ENCODE measurements at places on chromosomes 16 and 17.

DNA sequence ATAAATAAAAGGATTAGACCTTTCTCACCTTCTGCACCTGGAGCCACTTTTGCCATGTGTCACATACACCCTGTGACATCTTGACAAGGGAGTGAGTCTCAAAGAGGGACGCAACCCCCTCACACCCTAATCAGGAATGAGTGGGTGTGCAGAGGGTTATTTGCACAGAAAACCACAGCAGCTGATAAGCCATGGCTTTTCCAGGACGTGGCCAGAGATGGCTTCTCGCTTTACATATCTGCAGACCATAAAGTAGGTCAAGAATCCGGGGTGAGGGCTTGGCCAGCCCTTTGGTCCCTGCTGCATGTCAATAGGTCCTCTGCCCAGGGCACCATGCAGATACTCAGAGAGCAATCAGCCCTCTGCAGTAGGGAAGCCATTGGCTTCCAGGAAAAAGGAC, 2.4 kb upstream of the CD300LF start:
- no peak for DNase-seq

DNA sequence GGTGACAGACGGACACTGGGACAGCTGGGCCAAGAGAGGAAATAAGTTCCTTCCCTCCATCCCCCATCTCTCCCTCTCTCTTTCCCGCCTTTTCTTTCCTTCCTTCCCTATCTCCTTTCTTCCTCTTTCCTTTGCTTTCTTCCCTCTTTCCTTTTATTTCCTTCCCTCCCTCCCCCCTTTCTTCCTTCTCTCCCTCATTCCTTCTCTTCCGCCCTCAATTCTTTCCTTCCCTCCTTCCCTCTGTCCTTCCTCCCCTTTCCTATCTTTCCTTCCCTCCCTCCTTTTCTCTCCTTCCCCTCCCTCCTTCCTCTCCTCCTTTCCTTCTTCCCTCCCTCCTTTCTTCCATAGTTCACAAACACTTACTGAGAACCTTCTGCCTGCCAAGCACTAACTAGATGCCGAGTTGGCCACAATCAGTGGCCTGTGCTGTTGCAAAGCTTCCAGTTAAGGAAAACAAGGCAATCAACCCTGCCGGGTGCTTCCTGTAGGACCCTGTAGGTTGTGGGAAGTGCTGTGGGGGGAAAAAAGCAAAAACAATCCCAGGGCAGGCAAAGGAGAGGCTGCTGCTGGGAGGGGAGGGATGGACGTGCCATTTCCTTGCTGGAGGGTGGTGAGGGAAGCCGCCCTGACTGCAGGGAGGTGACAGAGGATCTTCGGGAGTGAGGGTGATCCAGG, 31.7 kb downstream of the ABCC6 start:
- DNase-seq = no peak

DNA sequence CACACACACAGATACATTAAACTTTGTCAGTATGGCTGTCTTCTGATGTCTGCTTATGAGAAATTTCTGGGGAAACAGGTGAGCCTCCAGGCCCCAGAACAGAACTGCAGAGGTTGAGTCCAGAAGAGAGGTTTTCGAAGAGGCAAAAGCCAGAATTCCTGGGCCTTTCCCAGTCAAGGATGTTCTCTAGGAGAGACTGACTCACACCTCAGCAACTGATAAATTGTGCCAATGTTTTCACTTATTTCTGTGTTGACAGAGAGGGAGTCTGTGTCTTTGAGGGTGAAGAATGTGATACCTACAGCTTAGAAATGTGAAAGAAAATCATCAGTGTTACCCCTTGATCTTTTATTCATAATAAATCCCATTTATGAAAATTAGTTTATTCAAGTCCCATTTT, 30.3 kb downstream of the LDHD start:
- no peak for DNase-seq

GRCh38 chr17:57442914-57443571, 186.7 kb downstream of the MSI2 start:
- no peak for DNase-seq

- DNase-seq = no peak
Measured at GRCh38 chr16:21620592-21620991, 21.2 kb downstream of the METTL9 start.

DNA sequence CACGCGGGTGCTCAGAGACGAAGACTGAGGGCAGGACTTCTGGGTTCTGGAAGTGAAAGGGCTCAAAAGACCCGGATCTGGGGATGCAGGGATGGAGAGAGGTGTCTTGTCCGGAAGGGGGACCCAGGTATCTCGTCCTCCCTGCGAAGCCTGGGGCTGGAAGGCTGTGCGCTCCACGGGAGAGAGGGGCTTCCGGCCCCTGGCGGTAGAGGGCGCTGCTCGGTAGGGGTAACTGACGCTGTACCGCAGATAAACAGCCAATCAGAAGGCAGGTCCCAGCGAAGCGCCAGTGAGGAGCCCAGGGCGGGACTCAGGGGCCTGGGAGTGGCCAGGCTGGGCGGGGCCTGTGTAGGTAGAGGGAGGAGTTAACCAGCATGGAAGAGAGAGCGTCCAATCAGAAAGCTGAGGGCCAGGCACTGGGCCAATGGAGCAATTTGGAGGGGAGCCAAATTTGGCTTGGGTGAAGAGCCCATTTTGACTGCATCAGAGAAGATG, 804 bp downstream of the TGFB1I1 start:
- DNase-seq = peak; percentile 52

- no peak for DNase-seq
Measured at GRCh38 chr16:25172831-25173230, 43.9 kb upstream of the AQP8 start.

DNA sequence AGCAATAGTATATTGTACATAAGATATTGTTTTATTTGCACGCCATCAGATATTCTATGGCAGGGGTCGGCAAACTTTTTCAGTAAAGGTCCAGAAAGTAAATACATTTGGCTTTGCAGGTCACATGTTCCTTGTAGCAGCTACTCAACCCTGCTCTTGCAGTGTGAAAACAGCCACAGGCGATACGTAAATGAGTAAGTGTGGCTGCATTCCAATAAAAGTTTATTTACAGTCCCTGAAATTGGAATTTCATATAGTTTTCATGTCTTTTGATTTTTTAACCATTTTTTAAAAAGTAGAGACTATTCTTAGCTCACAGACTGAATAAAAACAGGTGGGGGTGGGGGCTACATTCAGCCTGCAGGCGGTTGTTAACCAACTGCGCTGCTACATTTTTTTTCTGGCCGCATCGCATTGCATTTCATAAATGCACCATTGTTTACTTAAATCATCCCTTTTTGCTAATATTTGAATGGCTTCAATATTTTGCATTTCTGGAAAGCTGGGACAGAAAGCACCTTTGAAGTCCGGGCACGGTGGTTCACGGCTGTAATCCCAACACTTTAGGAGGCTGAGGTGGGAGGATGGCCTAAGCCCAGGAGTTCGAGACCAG, 50.5 kb upstream of the HAPSTR1 start:
- no peak for DNase-seq

DNA sequence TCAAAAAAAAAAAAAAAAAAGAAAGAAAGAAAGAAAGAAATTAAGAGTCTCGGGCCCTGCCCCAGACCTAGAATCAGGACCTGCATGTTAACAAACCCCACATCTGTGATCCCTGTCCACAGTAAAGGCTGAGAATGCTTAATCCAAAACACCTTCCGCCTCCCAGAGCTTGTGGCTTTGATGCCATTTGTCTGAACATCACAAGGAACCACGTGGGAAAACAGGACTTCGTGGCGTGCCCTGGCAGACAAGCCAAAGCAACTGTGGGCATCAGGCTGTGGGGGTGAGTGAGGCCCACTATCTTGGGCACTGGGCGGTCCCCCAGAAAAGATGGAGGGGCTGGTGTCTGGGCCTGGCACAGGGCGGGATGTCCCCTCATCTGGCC, 173.4 kb upstream of the CIBAR2 start:
- no peak for DNase-seq

GRCh38 chr16:2838928-2839327, 8.8 kb downstream of the ZG16B start:
- DNase-seq = peak; percentile 72
